ENCODE measurements at places on chromosomes 16 and 17. TPM values are rescaled to one million over a fixed set of nuclear protein-coding genes. Genes with fewer than 3 reads are reported as not detected.

KRTAP16-1 gene
- total RNA-seq: not detected

CCDC200 gene
- total RNA-seq: not detected

PRSS36 gene
- total RNA-seq: 0.18 TPM

ADAMTS18 gene
- total RNA-seq: not detected

SNTB2 gene
- 47.5 TPM for total RNA-seq

PRSS33 gene
- not detected for total RNA-seq

PPP1R27 gene
- not detected for total RNA-seq

DNASE1L2 gene
- total RNA-seq: 0.18 TPM

PPY gene
- total RNA-seq: not detected

DNA sequence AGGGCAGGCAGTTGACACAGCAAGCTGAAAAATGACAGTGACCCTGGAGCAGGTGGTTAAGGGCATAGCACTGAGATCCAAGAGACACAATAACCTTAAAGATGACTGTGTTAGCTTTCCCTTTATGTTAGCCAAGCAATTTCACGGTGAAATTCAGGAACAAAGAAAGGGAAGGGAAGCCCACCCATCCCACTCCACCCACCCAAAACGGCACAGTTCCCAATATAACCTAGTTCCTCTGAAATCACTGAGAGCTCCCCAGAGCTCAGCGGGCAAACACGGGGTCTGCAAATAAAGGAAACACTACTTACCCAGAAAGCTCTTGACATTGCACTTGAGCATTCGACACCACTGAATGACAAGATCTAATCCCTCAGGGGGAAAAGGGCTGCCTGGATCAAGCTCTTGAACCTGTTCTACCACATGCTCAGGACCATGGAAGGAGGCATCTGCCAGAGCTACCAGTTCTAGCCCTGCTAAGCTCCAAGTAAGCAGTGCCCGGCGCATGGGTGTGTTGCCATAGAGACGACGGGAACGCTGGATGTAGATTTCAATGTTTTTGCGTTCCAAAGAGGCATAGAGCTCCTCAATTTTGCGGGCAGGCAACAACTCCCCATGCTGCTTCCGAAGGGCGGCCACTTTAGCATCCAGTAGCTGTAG is 10.6 kb downstream of the BLTP2 start:
- DNase-seq: no peak

DNA sequence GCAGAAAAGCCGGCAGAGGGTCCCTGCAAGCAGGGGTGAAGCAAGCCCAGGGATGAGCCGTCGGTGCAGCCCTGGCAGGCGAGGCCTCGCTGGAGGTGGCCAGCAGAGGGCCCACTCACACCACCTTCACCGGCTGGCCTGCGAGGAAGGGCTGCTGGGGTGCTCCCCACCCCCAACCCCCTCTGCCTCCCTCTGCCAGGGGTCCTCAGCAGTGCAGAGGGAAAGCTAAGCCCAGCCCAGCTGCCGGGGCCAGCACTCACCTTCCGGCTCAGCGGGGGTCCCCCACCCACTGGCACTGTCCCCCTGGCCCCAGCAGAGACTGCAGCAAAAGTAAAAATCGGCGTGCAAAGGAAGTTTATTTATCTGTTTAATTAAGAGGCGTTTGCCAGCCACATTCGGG is 113.4 kb downstream of the ENGASE start:
- no peak for DNase-seq

DNA sequence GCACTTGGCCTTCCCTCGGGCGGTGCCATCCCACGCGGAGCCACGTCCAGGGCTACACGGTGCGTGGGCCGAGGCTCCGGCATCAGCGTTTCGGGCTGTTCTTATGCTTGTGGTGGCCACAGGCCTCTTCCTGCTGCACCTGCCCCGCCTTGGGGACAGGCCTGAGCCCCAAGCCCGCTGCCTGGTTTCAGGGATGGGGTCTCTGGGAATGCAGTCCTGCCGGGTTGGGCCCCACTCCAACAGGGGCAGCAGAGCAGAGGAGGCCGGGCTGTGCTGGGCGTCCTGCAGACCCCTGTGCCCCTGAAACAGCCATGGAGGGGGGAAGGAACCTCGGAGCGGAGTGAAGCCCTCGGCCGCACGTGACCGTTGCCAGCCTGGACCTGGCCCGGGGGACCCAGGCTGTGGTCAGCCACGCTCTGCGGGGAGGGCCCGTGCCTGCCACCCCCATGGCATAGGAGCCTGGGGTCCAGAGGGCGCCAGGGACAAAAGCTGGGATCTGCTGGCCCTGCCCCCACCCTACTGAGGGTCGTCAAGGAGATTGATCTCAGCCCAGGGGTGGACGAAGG is 453 bp upstream of the WFIKKN1 start:
- DNase-seq: no peak

- DNase-seq: peak; percentile 33
These were observed 1.4 kb downstream of the NFAT5 start for GRCh38 chr16:69566981-69567680.

- peak; percentile 33 for DNase-seq
These were observed 10.0 kb upstream of the C1QTNF8 start for GRCh38 chr16:1105888-1106620.

- DNase-seq: no peak
These were observed 34.1 kb downstream of the IL21R start for GRCh38 chr16:27436065-27436464.

DNA sequence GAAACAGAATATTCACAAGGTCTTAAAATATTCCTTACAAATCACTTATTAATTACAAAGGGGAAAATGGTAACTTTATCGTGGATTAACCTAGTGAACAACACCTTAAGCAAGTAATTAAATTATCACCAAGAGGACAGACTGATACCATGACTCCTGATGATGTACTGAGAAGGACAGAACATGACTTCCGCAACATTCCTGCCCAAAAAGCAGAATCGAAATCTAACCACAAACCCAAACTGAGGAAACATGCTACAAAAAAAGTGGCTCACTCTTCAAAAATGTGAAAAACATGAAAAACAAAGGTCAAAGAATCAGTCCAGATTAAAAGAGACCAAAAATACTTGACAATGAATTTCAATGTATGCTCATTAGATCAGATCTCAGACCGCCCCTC is 151.5 kb downstream of the AATF start:
- DNase-seq: no peak

All from IMR-90 (cell line).